ENCODE measurements at places on chromosomes 16 and 17.
A peak's percentile ranks its signal among the peaks of the same experiment; 100 is the strongest.

GRCh38 chr17:41919165-41919817 lies 540 bp upstream of the ACLY start:
- DNase-seq = no peak

DNA sequence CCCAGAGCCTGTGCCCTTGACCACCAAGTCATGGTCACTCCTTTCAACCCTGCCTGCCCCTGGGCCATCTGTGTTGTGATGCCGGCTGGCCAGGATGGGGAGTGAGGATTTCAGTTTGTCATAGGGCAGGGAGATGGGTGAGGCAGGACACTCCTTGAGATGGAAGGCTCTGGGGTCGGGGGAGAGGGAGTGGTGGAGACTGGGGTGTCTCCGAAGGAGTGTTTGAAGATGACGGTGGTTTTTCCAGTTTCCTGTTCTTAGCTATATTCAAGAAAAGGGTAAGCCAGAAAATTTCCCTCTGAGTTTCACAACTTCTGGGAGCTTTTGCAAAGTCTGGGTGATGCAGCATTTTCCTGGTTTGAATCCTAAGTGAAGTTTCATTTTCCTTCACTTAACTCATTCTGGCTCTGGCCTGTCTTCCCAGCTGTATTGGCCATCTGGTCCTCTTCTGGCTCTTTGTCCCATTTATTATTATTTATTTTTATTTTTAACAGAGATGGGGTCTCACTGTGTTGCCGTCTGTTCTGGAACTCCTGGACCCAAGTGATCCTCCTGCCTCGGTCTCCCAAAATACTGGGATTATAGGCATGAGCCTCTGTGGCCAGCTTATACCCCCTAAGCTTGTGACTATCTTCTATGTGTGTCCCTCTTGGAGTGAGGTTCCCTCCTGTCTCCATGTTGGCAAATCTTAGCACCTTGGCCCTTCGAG lies 27.7 kb downstream of the ABCC1 start:
- peak; percentile 95 for DNase-seq

DNA sequence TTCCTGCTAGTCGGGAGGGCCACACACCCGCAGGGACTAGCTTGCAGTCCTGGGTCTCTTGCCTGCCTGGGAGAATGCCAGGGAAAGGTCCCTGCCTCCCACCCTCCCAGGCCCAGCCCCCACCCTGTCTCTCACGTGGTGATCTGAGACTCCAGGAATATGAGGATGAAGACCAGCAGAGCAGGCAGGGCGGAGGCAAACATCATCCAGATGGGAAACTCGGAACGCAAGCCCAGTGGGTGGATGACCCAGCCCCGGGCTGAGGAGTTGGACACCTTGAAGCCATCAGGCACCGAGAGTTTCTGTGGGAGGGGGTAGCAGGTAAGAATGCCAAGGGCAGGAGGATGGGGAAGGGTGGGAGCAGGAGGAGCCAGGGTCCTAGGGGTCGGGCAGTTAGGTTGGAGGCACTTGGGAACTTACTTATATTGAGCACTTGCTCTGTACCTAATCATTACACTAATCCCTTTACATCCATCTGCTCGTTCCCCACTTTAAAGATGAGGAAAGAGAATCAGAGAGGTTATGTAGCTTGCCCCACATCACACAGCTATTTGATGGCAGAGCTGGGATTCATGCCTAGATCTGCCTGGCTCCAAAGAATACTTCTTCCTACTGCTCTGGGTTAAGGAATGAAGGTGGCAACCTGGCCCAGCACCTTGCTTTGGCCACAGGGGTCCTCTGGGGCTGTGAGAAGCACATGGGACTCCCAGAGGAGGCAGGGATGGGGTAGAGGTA lies 13.4 kb downstream of the SLC4A1 start:
- DNase-seq = no peak

- DNase-seq = no peak
These were observed 15.1 kb downstream of the AXIN1 start for GRCh38 chr16:337437-337836.

- DNase-seq = no peak
These were observed 8.8 kb upstream of the RAB40C start for GRCh38 chr16:580946-581498.

- DNase-seq = no peak
These were observed 9.5 kb upstream of the METTL22 start for GRCh38 chr16:8611886-8612600.

- no peak for DNase-seq
These were observed 41.4 kb upstream of the KDM6B start for GRCh38 chr17:7792611-7793010.

- DNase-seq = no peak
These were observed 2.9 kb upstream of the KANSL1 start for GRCh38 chr17:46195939-46196716.

Data from fibroblast of gingiva (primary cell).